Keratinocyte (primary cell): ENCODE measurements at places on chromosomes 12 and 14. TPM values are rescaled to one million over a fixed set of nuclear protein-coding genes. Genes with fewer than 3 reads are reported as not detected.

GRCh38 chr12:68129979-68130378 is 29.6 kb downstream of the IFNG start:
- no peaks in the 10 kb centered on the region for H3K36me3 ChIP-seq
- no peaks in the 10 kb centered on the region for H3K27me3 ChIP-seq
- no peak overlapping the region for H3K4me3 ChIP-seq
- peaks cover 9% of the 10 kb centered on the region for H3K4me1 ChIP-seq

GRCh38 chr12:25052196-25052913 is 103.5 kb upstream of the BCAT1 start:
- no peak overlapping the region for H3K4me3 ChIP-seq
- DNase-seq, result no peak
- H3K4me1 ChIP-seq, result peaks cover 32% of the 10 kb centered on the region
- H3K27me3 ChIP-seq, result no peaks in the 10 kb centered on the region

Gene SCNN1A
- 3.8 to 13.2 TPM (median 11.1 TPM) in 3 replicates for polyA plus RNA-seq

GRCh38 chr14:76810953-76811400 is 1.7 kb downstream of the ANGEL1 start:
- no peaks in the 10 kb centered on the region for H3K27me3 ChIP-seq
- H3K27ac ChIP-seq, result peak overlapping the region; percentile 72
- H3K36me3 ChIP-seq, result peaks cover 10% of the 10 kb centered on the region
- H3K4me1 ChIP-seq, result peaks cover 11% of the 10 kb centered on the region

Gene SLC25A47
- not detected in 3 replicates for polyA plus RNA-seq

DNA sequence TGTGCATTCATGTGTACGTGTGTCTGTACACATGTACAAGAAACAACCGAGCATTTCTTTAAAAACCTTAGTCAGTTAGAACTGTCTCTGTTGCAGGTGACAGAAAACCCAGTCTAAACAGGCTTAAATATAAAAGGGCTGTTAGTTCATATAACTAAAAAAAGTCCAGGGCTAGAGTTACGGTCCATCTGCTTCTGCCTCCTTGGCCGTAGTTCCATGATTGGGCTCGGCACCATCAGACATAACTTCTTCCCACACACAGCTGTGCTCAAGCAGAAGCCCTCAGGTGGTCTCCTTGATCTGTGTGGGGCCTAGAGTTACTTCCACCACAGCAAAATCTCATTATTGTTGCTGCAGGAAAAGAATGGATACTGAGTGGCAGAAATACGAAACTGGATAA is 34.6 kb downstream of the CKB start:
- no peak overlapping the region for H3K4me3 ChIP-seq
- peaks cover 12% of the 10 kb centered on the region for H3K4me1 ChIP-seq
- peaks cover 21% of the 10 kb centered on the region for H3K36me3 ChIP-seq
- H3K27me3 ChIP-seq, result no peaks in the 10 kb centered on the region
- H3K27ac ChIP-seq, result no peak overlapping the region

GRCh38 chr14:102077382-102077709 is 9.5 kb downstream of the HSP90AA1 start:
- no peaks in the 10 kb centered on the region for H3K4me1 ChIP-seq
- no peak for DNase-seq
- peaks cover 19% of the 10 kb centered on the region for H3K36me3 ChIP-seq
- no peak overlapping the region for H3K27ac ChIP-seq
- H3K4me3 ChIP-seq, result no peak overlapping the region

Gene DCN
- 1.1 to 24.8 TPM (median 2.5 TPM) in 3 replicates for polyA plus RNA-seq

DNA sequence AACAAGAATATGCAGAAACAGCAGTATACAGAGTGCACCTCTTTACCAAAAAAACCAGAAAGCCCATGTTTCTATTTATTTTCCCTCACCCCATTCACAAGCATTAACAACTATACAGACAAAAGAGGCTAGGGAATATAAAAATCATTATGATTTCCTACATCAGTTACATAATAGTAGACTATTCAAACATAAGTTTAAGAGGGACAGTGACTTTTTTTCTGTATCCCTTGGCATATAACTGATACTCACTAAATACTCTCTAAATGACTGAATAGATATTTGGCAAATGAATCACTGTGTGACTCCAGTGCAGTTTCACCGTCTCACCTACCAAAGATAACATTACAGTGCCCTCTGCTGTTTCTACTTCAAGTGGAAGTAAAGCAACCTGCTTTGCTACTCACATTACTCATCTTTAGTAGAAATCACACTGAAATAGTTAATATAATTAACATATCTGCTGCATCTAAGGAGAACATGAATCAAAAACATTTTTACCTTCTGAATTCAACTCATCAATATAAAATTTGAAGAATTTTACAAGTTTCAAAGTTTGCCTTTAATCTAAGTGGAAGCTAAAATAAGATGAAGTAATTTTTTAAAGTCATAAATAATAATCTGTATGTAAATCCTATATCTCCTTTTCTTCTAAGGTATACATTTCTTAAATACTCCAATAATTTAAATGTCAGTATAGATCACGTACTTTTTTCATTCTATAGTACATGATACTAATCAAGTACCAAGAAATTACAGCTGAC is 103.8 kb downstream of the OSBPL8 start:
- no peaks in the 10 kb centered on the region for H3K27me3 ChIP-seq
- no peaks in the 10 kb centered on the region for H3K36me3 ChIP-seq
- peaks cover 16% of the 10 kb centered on the region for H3K4me1 ChIP-seq
- DNase-seq, result peak; percentile 64

Gene ADAM21
- 0.69 to 1.2 TPM (median 0.77 TPM) in 3 replicates for polyA plus RNA-seq

DNA sequence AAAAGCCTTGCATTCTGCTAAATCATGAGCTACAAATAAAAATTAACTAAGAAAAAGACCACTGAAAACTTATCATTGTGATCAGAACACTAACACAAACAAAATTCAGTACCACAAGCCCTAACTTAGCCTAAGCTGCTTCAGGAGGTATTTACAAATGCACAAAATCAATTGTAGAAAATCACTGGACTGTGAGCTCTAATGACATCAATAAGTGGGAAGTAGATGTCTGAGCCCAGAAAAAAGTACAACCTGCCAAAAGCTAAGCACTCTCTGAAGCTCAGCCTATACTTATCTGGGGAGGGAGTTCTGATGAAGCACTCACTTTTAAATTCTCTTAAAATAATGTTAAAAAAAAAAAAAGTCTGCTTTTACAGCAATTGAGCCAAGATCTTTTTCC is 92.9 kb downstream of the SLCO1B1 start:
- no peak overlapping the region for H3K4me3 ChIP-seq
- DNase-seq, result no peak
- H3K36me3 ChIP-seq, result no peaks in the 10 kb centered on the region
- no peaks in the 10 kb centered on the region for H3K4me1 ChIP-seq
- no peak overlapping the region for H3K27ac ChIP-seq
- H3K27me3 ChIP-seq, result no peaks in the 10 kb centered on the region

Gene SYCP3
- 0.09 to 0.16 TPM (median 0.13 TPM) in 3 replicates for polyA plus RNA-seq

Gene PIGH
- polyA plus RNA-seq, result 24.3 to 29.9 TPM (median 29.0 TPM) in 3 replicates

GRCh38 chr14:101185073-101185835 is 281.7 kb upstream of the RTL1 start:
- H3K27me3 ChIP-seq, result no peaks in the 10 kb centered on the region
- no peaks in the 10 kb centered on the region for H3K4me1 ChIP-seq
- no peak for DNase-seq
- no peak overlapping the region for H3K27ac ChIP-seq
- H3K4me3 ChIP-seq, result no peak overlapping the region

Gene RPS29
- 3,884 to 7,725 TPM (median 4,926 TPM) in 3 replicates for polyA plus RNA-seq
